ENCODE measurements at places on chromosomes 5 and 9.

- DNase-seq = no peak
Observed at GRCh38 chr5:1999794-2000193, 117.1 kb upstream of the IRX4 start.

DNA sequence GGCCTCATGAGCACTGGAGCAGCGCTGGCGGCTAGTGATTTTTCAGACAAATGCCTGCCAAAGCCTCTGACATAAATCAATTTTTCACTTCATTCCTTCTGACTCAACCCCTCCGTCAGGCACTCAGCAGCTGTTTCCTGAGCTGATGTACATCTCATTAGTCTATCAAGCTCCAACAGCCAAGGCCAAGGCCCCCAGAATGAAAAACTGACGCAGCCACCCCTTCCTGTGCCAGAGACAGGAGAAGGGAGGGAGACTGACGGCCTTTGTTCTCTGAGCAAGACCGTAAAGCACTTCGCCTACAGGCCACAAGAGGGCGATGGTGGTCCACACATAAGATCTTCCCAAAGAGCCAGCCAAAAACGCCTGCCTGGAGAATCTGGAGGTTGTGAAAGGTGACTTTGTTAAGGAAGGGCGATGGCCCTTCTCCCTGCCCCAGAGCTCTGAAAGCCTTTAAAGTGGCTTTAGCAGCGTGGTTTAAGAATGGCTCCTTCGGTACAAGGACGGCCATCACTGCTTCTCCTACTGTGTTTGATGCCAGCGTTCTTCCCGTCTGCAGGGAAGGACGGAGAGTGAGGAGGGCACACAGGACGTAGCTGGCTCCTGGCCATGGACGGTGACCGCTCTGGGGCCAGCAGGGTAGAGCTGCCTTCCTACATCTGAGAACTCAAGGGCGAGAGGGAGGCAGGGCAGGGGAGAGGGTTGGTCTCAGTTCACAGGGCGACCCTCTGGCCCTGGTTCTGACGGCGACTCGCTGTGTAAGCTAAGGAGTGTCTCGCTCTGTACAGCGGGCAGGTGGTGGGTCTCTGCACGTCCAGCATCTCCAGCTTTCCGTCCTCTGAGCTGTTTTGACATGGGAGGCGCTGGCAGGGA is 37.0 kb downstream of the ALG2 start:
- peak; percentile 93 for DNase-seq

DNA sequence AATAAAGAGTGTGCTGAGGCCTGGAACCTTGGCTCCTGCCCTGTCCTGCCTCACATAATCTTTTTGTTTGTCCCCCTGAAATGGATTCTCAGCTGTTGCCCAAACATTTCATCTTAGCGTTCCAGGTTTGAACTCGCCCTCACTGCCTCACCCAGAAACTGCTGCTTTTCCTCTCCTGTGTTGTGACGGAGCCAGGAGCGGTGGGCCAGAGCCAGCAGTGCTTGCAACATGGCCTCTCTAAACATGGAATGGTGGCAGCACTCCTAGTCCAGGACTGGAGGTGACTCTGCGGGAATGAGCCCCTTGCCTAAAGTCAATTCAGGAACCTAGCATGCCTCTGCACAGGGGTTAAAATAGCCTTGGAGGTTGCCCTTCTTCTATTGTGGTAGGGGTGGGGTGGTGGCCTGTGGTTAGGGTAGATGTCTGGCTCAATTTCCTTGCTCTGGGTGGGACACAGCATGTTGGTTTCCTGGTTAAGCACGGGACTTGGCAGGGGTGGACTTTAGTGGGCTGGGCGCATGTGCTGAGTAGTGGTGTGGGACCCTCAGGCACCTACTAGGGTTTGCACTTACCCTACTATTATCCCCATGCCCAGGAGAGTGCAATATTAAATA is 101.6 kb downstream of the SLC25A46 start:
- no peak for DNase-seq

DNA sequence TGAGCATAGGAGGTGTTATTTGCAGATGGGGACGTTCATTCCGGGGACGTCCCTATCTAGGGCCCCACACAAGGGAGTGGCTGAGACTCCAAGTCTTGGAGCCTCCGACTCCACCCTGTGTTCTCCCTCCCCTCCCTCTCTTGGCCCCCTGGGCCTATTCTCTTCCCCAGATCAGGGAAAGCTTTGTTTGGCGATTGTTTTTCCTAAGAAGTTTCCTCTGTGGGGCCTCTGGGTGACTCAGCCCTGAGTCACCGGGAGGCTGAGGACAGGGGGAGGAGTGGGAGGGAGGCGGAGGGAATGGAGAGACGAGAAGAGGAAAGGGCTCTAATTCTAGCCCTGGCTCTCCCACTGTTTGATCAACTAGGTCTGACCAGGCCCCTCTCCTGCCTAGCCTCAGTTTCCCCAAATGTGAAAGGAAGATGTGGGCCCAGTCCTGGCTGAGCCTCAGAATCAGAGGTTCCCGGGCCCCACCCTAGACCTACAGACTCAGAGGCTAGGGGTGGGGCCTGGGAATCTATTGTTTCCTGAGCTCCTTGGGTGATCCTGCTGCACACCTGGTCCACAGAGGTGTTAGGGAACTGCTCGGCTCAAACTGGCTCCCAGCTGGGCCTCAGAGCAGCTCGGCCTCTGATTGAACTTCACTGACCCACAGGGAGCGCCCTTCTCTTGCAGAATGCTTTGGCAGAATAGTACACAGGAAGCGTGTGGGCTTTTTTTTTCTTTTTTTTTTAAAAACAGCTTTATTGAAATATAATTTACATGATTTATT is 19.2 kb downstream of the GSN start:
- DNase-seq = peak; percentile 98

- DNase-seq = no peak
Observed at GRCh38 chr5:178699681-178700253, 30.7 kb downstream of the ZNF354A start.

GRCh38 chr9:123657099-123657498 is 272.8 kb downstream of the DENND1A start:
- no peak for DNase-seq
